ENCODE measurements at places on chromosomes 6 and 20.

DNA sequence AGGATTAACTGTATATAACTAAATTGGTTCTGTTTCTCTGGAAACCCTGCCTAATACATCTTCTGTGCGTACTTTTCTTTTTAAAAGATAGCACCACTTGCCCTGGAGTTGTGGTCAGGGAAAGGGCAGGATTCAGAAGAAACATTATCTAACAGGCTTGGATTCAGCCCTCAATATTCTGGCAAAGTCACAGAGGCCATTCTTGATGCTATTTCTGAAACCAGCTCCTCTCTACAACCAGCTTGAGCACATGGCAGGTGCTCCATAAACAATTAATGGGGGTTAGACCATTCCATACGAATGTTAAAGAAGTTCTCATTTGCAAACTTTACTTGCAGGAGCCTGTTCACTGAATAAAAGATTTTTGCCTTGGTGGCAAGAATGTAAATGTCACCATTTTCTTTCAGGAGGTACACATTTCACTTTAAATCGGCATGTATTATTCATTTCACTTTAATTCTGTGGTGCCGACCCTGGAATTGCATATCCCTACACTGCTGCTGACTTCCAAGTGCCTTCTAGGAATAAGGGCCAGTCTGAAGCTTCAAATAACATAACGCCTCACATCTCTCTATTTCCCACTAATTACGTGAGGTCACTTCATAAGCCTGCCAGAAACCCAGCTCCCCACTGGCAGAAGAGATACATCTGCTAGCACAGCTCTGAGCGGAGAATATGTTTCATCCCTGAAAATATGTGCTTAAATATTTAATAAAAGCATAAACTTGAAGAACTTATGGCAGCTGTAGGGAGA is 248.7 kb downstream of the ADGRG6 start:
- no peak for DNase-seq

- no peak for DNase-seq
Measured at GRCh38 chr6:167211881-167212712, 54.3 kb upstream of the GPR31 start.

- DNase-seq, result no peak
Measured at GRCh38 chr6:67237277-67237676, 1397.8 kb upstream of the ADGRB3 start.

DNA sequence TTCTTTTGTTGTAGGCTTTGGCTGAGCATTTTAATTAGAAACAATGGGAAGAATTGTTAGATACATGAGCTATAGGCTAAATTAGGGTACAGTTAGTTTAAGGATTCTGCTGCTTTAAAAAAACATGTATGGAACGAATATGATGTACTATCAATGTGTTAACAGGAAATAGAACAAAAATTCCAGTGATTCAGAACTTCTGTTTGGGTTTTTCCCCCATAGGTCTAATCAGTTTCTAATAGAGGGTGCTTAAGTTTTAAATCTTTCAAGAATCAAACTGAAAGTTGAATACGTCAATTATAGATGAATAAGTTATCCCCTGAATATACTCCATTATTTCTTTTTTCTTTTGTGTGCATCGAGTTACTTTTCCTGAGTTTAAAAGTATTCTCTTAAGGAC is 1.9 kb downstream of the TAB2 start:
- no peak for DNase-seq

GRCh38 chr20:58557733-58558342 is 42.6 kb upstream of the APCDD1L start:
- no peak for DNase-seq

DNA sequence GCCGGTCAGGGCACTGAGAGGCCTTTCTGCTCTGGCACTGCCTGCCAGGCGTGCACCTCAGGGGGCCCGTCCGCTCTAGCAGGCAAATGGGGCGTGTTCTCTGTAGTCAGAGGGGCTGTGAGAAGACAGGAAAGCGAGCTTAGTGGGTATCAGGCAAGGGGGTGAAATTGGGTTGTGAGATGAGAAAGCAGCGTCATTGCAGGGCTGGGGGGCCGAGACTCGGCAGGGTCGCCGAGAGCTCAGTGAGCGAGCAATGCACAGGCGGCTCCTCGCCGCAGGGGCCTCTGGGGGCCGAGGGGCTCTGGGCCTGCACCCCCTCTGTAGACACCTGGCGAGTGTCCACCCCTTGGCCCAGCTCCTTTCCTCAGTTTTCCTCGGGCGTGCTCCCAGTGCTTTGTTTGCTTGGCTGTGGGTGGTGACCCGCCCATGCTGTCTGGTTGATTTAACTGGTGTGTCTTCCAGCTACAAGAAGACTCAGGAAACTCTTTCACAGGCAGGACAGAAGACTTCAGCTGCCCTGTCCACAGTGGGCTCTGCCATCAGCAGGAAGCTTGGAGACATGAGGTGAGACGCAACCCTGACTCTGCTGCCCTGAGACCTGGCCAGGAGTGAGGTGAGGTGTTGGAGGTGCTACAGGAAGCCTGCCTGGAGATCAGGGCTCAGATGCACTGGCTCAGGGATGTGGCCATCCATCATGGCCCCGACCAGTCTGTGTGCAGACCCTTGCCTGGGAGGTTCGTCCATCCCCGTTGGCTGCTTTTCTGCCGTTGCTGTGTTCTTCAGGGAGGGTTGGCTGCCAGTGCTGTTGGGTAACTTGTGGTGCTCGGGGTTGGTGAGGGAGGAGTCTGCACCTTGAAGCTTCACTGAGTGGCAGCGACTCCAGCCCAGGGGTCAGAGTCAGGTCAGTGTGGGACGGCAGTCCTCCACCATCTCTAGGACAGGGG is 12.4 kb upstream of the DNAJC5 start:
- DNase-seq, result no peak

DNA sequence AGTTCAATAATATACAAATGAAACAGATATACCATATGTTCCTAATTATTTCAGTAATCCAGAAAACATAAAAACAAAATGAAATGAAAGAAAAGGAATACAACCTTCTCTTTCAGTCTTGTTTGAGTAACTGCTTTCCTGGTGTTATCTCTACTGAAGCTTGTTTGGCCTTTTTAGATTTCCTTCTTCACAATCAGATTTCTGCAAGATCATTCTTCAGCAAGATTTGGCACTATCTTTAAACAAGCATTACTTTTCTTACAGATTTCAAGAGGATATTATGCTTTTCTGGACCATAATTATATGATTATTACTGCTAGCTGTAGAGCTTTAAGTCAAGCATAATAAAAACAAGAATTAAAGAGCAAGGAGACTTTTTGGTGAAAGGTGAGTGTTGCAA is 120.2 kb downstream of the MYB start:
- DNase-seq, result no peak
